ENCODE measurements at places on chromosomes 5 and 9.

DNA sequence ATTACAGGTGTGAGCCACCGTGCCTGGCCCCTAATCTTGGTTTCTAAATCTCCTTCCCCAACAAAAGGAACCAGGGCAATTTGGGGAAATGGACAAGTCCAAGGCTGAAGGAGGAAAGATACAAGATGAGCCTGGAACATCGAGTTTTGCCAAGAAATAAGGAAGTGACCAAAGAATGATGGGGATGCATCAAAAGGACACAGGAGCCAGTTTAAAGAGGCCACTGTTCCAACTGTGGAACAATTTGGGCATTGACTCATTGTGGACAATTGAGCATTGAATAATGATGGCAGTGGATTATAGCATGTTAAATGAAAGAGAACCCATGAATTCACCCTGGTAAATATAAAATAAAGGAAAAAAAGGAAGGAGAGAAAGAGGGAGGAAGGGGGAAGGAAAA is 47.5 kb downstream of the DUSP1 start:
- no peak for DNase-seq

DNA sequence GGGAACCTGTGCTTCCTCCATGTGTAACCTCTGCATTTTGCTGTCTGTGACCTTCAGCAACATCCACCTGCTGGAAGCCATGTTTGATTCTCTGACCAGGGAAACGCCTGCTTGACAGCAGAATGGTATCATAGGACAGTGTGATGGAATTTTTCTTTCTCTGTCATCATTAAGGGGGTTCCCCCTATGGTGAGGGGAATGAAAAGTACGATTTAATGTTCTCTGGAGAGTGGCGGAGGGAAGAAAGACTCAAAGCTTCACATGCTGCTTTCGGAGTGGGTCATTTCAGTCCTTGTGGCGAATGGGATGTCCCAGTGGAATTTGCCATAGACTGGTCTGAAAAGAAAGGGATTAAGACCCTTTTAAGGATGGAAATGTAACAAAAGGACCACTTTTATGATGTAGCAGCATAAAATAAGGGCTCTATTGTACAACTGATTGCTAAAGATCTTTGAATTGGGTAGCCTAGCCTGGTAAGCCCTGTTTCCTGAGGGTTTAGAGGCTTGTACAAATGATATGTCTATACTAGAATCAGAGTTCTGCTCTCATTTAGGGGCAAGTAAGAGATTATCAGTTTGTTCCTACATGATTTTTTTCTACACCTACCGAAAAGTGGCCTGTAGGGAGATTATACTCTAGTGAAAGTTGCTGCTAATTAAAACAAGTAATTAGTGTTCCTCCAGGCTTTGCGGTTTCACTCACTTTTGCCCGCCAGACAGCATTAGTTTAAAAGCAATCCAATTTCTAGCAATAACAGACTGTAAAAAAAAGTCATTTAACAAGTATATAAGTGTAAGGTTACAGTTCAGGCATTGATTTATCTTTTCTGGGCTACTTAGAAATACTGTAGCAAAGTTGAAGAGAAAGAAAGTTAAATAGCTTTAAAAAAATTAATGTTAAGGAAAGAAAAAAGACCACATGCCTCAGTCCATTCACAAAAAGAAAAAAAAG is 904.5 kb downstream of the NR2F1-AS1 start:
- DNase-seq = no peak

DNA sequence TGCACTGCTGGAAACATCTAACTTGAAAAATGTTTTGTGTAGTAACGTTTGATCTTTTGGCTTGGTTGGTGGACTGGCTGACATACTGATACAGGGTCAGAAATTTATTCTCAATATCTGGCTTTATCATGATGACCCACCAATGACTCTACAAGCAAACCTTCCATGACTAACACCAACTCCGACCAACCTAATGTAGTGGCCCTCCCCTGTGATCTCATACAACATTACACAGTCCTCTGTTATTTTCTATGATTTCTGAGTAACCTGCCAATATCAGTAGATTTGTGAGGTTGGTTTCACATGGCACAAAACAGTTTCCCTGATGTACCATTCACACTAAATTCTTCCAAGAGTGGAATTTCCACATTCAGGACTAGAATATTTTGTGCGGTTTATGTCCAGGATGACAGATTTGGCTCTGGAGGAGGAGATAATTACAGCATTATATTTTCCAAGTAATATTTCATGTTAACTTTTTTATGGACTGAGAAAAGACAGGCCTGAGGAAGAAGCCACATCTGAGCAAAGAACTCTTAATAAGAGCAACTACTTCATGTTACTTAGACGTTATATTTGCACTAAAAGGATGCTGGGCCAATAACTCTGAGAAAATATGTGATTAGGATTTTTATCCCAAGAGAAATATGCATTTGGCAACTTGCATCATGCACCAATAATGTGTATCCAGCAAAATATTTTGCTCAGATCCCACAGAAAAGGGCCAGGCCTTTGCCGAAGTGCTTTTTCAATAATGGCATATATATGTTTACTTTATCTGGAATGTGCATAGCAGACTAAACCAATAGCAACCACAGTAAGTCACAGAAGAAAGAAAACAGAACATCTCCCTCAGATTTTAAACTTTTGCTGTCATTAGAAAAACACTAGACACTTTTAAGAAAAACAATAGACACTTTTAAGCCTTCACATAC is 273.4 kb downstream of the KCNN2 start:
- no peak for DNase-seq

GRCh38 chr5:131281133-131281867 is 17.4 kb downstream of the CDC42SE2 start:
- no peak for DNase-seq

DNA sequence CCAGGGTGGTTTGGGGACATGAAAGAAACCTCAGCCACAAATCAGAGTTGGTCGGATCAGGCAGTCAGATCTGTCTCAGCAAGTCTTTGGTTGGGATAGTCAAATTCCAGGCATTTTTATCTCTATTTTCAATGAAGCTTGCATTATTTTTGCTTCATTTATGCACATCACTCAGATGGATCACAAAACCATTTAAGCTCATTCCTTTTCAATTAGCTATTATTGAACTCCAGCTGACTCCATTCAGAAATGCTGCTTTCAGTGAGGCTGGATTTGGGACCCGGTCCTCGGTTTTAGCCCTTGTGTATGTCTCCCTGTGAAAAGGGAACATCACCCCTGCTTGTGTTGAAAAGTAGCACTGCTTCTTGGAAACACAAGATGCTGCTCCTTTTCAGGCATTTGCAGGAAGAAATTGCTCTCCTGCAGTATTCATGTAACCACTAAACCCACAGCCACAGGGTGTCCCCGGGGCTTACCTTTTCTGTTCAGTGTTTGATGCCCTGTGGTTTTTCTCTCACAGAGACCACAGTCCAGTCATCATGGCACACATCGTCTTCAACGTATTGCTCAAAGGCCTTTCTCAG is 232.9 kb downstream of the NFIB start:
- no peak for DNase-seq

DNA sequence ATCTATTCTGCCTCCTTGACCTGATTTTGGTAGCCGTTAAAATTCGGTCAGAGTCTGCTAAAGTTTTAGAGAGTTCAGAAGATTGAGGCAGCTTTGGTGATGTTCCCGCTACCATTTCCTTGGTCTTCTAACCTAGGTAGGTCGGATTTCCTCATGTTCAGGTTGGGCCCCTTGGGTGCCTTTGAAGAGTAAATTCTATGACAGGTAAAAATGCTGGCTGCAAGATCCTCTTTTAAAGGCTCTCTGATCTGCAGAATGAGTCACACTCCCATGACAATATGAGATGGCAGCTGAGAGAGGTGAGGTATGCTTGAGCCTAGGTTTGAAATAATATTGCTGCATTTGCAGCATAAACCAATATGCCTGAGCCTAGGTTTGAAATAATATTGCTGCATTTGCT is 198.9 kb downstream of the TSSK1B start:
- DNase-seq = no peak
